ENCODE measurements at places on chromosomes 1 and 21.

DNA sequence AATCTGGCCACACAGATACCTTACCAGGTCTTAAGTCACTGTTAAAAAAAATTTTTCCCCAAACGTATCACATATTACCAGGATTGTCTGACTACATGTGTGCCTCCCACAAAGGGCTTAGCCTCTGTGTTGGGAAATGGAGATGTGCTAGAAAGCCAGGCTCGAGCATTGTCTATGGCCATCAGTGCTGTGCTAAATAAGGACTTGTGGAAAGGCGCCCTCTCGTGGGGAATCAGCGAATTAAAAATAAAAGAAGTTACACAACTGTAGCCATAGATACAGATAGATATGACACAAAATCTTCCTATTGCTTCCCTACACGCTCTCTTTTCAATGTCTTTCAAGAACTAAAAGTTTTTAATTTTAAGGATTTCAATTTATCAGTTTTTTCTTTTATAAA is 47.5 kb upstream of the CRNN start:
- DNase-seq: peak; percentile 41

GRCh38 chr1:156052862-156053767 is 483 bp downstream of the UBQLN4 start:
- peak; percentile 83 for DNase-seq

DNA sequence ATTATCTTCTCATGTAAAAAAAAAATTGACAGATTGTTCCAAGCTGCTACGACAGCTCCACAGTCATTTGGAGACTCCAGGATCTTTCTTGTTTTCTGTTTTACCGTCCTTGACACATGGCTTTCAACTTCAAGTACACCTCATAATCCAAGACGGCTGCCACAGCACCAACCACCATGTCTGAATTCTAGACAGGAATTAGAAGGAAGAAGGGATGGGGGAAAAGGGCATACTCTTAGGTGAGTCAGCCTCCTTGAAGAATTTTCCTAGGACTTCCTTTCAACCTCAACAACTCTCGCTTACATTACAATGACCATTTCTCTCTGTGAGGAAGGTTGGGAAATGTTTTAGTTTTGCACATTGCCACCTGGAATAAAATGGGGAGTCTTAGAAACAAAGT is 110.3 kb upstream of the TNR start:
- DNase-seq: no peak

GRCh38 chr1:18009478-18009961 is 98.1 kb upstream of the IGSF21 start:
- no peak for DNase-seq

DNA sequence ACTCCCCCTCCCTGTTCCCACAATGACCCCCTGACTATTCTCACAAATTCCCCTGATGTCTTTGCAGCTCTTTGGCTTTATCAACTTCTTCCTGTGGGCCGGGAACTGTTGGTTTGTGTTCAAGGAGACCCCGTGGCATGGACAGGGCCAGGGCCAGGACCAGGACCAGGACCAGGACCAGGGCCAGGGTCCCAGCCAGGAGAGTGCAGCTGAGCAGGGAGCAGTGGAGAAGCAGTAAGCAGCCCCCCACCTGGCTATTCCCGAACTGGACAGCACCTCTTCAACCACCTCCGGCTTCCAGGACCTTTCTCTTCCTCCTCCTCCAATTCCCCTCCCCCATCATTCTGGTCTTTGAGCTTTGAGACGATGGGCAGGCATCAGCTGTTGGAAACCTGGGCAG is 4.4 kb upstream of the ATXN7L2 start:
- DNase-seq: no peak

GRCh38 chr1:112532064-112532463 is 23.3 kb downstream of the WNT2B start:
- no peak for DNase-seq

- DNase-seq: no peak
These were observed 211.1 kb downstream of the ST6GALNAC3 start for GRCh38 chr1:76285578-76286135.

DNA sequence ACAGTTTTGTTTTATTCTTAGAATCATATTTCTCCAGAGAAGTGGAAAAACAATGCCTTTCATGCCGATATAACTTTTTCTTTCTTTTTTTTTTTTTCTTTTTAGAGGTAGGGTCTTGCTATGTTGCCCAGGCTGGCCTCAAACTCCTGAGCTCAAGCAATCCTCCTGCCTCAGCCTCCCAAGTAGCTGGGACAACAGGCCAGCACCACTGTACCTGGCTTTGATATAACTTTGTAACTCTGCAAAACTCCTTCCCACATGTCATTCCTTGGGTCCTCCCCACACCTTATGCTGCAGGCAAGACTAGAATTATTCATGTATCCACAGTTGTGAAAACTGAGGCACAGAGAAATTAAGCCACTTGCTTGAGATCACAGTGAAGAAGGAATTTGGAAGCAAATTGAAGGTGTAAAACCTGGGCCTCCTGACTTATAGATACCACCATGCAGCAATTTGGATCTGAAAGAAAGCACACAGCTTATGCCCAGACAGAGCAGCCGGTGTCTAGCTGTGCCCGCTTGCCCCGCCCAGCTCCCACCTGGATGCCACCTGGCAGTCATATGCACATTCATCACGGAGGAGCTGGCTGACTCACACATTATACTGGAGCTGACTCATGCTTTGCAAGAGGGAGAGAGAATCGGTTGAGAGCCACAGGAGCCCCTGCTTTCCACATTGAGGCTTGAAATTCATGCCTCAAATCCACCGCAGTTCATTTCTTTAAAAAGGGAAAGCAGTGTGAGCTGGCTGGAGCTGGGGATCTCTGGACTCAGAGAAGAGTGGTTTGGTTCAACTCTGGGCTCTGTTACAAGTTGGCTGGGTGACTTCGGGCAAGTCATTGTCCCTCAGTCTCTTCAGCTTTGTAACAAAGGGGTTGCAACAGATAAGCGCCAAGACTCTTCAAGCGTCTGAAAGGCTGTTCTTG is 8.3 kb upstream of the SLC2A1 start:
- no peak for DNase-seq

GRCh38 chr1:48492392-48492791 is 20.4 kb upstream of the SPATA6 start:
- DNase-seq: no peak

DNA sequence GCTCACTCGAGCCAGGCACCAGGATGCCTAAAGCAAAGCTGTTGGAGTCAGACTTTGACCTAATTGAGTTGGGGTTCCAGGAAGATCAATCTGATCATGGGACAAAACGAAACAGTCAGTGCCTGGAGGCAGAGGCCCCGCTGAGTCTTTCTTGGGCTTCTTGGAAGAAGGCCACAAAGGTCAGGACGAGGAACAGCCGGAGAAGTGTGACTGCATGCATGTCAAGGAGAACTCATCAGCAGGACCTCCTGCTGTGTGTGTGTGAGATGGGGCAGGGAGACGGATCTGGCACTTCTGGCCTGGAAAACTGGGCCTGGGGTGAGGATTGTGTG is 190.8 kb downstream of the CAMTA1 start:
- no peak for DNase-seq

DNA sequence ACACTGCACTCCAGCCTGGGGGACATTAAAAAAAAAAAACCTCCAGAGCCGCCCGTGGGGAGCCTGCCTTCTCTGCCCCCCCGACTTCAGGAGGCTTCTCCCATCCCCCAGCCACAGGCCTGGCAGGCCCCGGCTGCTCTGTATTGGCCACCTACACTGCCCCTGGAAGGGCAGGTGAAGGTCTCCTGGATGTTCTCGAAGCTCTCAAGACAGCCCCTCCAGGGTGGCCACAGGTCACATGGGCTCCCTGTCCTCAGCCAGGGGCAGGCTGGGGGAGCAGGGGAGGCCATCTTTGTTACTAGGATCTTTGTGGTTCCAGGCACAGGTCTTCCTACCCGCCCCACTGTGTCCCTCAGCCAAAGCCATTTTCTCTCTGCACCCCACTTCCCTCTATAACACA is 32.8 kb downstream of the PADI6 start:
- no peak for DNase-seq

DNA sequence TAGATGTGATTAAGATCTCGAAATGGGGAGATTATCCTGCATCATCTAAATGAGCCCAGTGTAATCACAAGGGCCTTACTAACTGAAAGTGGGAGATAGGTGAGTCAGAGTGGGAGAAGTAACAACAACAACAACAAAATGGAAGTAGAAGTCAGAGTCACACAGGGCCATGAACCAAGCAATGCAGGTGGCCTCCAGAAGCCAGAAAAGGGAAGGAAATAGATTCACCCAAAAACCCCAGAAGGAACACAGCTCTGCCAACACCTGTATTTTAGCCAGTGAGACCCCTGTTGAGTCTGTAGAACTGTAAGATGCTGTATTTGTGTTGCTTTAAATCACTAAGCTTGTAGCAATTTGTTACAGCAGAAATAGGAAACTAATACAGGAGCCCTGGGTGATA is 4.1 kb downstream of the TAGLN2 start:
- no peak for DNase-seq

DNA sequence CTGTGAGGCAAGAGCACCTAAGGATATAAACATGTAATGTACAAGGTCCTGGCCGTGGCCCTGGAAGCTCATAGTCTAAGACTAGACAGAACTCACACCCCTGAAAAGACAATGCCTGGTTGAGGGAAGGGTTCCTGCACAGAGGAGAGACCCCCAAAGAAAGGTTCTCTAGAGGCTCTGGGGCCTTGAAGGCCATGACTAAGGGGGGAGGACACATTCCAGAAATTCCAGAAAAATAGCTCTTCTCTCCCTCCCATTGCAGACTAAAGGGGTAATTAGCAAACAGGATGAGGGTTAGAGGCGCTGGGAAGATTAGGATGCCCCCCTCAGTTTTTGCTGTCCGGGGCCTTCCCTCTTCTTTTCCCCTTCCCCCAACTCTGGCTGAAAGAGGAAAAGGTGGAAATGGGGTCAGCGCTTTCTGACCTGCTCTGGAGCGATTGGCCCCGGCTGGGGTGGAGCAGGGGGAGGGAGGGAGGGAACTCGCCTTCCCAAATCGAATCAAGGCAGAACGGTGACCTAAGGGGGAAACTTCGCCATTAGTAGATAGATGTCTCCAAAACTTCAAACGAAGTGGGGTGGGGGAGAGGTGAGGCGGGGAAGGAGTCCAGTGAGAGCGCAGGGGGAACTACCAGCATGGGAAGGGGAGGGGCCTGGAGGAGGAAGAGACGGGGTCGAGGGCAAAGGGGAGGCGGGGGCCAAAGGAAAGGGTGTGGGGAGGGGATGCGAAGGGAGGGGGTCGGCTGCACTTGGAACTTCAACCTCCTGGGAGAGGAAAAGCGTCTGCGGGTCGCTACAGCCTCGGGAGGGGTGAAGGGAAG is 11.8 kb downstream of the PAX7 start:
- no peak for DNase-seq

GRCh38 chr21:41302976-41303375 is 13.6 kb upstream of the FAM3B start:
- DNase-seq: no peak

- no peak for DNase-seq
These were observed 108.7 kb upstream of the ACTRT2 start for GRCh38 chr1:2912424-2913061.

- no peak for DNase-seq
These were observed 21.1 kb downstream of the SSBP3 start for GRCh38 chr1:54384918-54385726.

GRCh38 chr21:37073417-37074196 is 553 bp downstream of the TTC3 start:
- peak; percentile 52 for DNase-seq

DNA sequence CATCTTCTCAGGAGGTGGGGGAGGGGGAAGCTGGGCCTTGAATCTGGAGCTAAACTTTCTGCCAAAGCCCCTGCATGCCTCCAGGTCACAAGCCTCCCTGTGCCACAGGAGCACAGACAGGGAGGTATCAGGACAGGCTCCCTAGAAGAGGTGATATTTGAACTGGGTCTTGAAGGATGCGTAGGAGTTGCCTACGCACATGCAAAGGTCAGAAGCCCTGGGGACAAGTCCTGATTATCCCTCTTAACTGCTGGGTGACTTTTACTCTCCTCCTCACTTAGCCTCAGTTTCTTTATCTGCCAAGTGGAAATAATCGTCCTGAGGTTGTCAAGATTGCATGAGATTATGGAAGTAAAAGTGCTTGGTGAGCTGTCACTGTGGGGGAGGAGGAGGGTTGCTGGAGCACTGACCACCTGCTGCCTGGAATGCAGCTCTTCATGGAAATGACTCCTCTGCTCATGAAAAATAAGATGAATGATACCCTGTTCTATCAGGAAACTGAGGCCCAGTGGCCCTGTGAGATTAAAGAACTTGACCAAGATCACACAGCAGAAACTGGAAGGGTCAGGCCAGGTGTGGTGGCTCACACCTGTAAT is 50.6 kb upstream of the LAPTM5 start:
- DNase-seq: no peak

- no peak for DNase-seq
These were observed 15.2 kb downstream of the GADD45A start for GRCh38 chr1:67700220-67700619.

DNA sequence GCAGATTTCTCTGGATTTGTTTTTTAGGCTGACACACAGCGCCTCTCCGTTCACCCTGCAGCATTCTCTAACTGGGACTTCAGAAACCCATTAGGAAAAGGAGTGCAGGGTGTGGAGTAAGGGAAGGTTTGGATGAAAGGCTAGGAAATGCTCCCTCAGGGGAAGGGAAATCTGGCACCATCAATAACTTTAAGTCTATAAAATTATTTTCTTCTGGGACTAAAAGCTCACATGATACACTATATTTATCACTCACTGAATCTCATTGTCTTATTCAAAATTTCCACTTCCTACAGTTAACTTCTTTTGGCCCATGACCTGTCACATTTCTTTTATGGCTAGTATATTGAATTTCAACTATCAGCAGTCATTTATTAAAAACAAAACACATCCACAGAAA is 45.8 kb upstream of the HLX start:
- no peak for DNase-seq

- DNase-seq: no peak
These were observed 328.4 kb downstream of the ZP4 start for GRCh38 chr1:237562242-237562823.

GRCh38 chr1:234169161-234169849 is 204.0 kb upstream of the COA6 start:
- DNase-seq: no peak

DNA sequence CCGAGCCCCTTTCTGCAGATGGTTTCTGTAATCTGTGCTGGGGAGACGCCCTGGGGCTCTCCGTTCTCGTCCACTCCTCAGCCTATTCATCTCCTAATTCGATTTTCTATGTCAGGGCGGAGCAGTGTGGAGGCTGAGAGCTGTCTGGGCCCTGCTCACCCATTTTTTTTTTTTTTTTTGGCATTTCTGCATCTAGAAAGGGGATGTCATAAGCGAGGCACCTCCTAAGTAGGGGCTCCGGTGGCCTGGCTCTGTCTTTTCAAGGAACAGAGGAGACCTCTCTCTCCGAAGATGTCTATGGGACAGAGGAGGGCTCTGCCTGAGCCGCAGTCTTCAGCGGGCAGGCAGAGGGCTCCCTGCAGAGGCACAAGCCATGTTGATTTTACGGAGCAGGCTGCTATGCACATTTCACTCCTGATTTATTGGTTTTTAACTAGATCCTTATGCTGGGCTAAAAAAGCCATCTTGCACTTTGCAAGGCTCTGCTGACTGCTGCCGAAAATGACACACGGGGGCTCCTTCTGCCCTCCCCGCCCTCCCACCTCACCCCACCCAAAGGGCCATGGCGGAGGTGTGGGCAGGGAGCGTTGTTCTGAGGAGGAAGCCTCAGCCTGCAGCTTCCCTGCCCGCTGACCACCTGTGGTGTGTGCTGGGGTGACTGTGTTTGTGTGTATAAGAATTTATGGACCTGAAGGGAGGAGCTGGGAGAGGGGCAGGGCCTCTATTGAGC is 71.0 kb downstream of the FOXD2 start:
- DNase-seq: no peak

All from stimulated activated effector memory CD8-positive, alpha-beta T cell treated with anti-CD3 and anti-CD28 coated beads, Interleukin-12 subunit alpha, Interleukin-12 subunit beta, amount 100 ng/mL, for 72 hours (primary cell).